ENCODE measurements at places on chromosomes 5 and 9. TPM values are rescaled to one million over a fixed set of nuclear protein-coding genes. Genes with fewer than 3 reads are reported as not detected.

- DNase-seq = no peak
Observed at GRCh38 chr9:137168904-137169856, 671 bp downstream of the LRRC26 start.

DNA sequence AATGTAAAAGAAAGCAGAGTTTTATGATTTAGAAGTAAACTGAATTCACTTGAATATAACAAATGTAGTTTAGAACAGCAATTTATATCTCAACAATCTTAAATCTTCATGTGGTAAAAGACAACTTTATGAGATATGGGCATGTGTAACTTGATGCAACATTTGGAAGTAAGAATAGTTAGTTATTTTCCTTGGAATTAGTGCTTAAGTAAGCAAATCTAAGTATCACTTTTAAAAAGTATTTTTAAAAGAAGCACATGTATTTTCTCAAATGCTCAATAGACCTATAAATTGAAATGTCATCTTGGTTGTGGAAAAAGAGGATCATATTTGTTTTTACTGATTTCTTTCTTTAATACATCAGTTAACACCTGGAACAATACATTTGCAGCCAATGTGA is 340.3 kb upstream of the CDH6 start:
- DNase-seq = no peak

DNA sequence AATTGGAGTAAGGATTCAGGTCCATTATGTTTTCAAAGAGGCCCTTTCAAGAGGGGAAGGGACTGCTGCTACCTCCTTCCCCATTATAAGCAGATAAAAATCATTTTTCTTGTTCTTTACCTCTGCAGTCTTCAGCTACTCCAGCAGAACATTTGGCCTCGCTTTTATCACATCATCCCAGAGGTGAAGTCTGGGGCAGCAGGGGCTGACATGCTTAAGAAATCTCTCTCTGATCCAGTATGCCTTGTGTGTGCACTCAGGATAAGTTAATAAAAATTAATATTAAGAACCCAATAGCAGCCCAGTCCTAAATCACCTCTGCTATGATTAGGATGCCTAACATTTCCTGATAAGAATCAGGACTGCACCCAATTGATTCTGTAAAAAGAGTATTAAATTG is 306.9 kb upstream of the NREP start:
- DNase-seq = no peak

- DNase-seq = no peak
Observed at GRCh38 chr9:81649475-81650240, 39.7 kb downstream of the TLE1 start.

- no peak for DNase-seq
Observed at GRCh38 chr5:180596115-180596667, 4.9 kb upstream of the SCGB3A1 start.

The PRDM9 gene
- not detected for total RNA-seq

The FOXD4 gene
- total RNA-seq = 0.07 TPM

DNA sequence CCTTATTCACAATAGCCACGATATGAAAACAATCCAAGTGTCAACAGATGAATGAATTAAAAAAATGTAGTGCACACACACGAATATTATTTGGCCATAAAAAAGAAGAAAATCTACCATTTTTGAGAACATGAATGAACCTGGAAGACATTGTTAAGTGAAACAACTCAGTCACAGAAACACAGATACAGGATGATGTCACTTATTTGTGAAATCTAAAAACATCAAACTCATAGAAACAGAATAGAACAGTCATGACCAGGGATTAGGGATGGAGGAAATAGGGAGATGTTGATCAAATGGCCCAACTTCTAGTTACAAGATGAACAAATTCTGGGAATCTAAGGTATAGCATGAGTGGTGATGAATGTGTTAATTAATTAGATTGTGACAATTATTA is 72.3 kb downstream of the MACIR start:
- DNase-seq = no peak

DNA sequence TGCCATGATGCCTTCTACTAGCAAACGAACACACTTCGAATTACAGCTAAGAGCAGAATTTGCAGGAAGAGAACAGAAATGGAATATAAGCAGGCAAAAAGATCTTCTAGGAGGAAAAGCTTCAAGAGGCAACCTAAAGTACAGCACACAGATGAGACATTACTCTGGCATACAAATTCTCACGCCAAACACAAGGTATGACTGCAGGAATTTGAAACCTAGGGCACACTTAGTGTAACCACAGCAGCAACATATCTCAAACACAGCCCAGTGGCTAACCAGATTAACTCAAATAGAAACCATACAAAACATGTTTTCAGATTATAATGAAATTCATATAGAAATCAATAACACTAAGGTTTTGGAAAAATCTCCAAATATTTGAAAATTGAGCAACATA is 481.0 kb upstream of the RGMB start:
- DNase-seq = no peak

The TNIP1 gene
- total RNA-seq = 241 TPM
